ENCODE measurements at places on chromosomes 6 and 20. TPM values are rescaled to one million over a fixed set of nuclear protein-coding genes. Genes with fewer than 3 reads are reported as not detected.

DNA sequence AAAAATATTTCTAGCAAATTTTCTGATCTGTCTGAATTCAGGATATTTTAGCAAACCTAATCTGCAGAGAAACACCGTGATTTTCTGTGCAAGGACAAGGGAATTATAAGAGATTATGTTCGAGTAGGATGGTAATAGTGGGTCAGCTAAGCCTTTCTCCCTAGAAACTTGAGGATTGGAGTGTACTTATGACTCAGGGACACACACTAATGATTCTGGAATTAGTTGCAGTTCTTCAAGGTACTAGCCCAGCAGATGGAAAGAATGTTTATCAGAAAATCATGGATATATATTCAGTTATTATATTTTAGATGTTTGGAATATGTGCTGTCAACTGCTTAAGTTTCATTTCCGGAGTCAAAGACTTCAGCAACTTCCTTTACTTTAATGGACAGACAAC is 177.1 kb upstream of the MAP3K7 start:
- no peak for DNase-seq

GRCh38 chr6:15423286-15423993 is 177.6 kb downstream of the JARID2 start:
- DNase-seq: no peak

DNA sequence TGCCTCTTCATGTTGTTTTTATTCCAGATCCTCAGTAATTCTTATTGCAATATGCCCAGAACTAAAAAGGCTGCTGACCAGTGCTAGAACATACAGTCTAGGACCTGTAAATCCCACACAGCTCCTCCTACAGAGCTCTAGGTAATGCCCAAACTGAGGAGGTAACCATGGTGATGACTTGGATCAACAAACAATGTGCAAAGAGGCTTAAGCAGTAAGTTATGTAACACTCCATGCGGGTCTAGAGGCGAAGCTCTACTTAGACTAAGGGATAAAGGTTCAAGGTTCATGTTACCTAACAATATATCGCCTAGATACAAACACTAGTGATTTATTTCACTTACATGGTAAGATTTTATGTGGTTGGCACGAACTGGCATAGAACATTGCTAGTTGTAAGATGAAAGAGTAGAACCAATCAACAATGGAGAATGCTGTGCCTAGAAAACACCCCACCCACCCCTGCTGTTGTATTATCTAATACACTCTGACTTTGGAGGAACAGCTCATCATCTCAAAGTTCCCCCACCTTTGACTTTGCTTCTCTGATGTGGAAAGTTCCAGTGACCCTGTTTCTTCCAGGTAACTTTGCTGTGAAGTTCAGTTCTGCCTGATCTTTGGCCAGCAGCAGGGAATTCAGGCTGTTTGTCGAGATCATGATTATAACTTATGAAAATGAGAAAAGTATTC is 242.4 kb downstream of the ALDH8A1 start:
- peak; percentile 26 for DNase-seq

GRCh38 chr20:39528436-39528835 is 566.3 kb downstream of the DHX35 start:
- no peak for DNase-seq

GRCh38 chr6:66662721-66663507 is 955.9 kb upstream of the EYS start:
- no peak for DNase-seq

DNA sequence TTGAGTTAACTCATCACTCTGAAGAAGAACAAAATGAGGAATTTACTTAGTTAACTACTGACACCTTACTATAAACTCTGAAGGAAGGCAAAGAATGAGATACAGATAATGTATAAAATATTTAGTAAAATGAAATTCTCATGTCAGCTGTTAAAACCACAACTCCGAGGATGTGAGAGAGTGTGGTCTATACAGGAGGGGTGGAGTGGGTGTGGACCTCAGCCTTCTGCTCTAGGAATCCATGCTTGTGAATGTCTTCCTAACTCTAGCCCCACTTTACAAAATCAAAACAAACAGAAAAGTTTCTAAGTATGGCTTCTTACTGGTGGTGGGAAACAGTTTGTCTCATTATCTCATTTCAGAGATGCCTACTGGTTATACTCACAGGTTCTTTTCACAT is 14.2 kb downstream of the PPP1R14C start:
- DNase-seq: no peak

Gene TCF15
- total RNA-seq: not detected

Gene CCDC28A
- 18.3 TPM for total RNA-seq

Gene EPPIN
- total RNA-seq: not detected

All from A172 (cell line).